ENCODE measurements at places on chromosomes 2 and 18.

DNA sequence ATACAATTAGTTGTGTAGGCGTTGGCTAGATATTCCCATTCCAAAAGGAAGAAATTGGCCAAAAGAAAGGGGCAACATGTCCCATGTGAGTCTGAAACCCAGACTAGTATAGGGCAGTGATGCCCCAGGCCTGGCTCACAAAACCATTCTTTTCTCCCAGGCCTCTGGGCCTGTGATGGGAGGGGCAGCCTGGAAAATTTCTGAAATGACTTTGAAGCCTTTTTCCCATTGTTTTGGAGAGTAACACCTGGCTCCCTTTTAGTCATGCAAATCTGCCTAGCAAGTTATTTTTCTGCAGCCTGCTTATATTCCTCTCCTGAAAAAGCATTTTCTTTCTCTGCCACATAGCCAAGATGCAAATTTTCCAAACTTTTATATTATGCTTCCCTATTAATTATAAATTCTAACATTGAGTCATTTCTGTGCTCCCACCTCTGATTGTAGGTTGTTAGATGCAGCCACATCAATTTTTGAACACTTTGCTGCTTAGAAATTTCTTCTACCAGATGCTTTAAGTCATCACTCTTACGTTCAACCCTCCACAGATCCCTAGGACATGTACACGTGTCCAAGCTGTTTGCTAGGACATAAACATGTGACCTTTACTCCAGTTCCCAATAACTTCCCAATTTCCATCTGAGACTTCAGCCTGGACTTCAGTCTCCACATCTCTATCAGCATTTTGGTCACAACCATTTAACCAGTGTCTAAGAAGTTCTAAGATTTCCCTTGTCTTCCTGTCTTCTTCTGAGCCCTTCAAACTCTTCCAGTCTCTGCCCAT lies 76.1 kb upstream of the MC4R start:
- DNase-seq: no peak

DNA sequence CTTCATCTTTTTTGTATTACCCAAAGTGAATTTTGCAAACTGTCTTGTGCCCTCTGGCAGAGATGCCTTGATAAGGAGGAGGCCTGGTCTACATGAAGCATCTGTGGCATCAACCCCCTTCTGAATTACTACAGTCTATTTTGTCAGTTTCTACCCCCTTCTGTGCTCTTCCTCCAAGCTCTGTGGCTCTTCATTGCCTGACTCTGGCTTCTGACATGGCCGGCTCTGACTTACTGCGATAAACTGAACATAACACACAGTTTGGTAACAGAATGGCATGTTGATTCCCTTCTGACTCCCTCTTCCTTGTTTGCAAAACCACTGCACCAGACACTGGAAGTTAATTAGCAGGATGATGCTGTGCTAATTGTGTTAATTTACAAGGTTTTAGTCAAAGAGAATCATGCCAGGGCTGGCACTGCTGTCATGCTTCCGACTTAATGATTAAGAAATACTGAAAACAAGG lies 122.5 kb downstream of the FIGN start:
- DNase-seq: no peak

- no peak for DNase-seq
Observed at GRCh38 chr2:72915320-72915906, 1.9 kb upstream of the EMX1 start.

DNA sequence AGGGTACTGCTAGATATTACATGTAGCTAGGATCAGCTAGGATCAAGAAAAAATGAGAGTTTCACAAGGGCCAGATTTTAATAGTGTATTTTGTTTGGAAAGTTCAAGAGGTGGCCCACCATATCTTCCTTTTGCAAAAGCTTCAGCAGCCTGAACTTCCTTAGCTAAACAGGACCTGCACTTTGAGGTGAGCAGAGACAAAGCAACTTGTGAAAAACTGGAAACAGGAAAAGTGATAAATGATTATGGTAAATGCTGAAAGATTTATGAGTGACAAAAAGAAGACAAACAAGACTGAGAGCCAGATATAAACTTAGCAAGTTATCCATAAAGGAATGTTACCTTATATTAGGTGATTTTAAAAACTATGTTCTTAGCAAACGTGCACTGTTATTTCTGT lies 123.6 kb downstream of the ZNF521 start:
- no peak for DNase-seq

DNA sequence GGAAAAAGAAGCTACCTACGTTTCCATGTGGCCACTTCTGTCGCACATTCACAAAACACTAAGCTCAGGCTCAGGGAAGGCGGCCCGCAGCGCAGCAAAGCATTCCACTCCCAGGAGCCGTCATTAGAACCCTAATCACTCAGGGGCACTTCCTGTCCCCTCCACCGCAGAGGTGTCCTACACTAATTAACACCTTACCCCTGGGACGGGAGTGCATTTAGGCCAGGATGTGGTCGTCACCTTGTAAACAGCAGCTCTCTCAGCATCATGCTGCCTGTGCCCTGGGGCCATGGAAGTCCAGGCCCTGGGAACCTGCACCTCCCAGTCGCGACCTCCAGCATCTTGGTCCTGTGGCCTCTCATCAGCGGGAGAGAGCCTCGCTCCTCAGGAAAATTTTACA lies 359.8 kb upstream of the SALL3 start:
- DNase-seq: no peak

Measured in stimulated activated naive CD8-positive, alpha-beta T cell treated with anti-CD3 and anti-CD28 coated beads, Interleukin-15, Interleukin-2, amounts not matched to agents 100 U/mL and 50 U/mL, for 24 hours (primary cell).